Midbrain (tissue), 1 donor: ENCODE measurements at places on chromosomes 13 and 19.

- DNase-seq = no peak
These were observed 52.9 kb downstream of the OR10H4 start for GRCh38 chr19:16001481-16002312.

DNA sequence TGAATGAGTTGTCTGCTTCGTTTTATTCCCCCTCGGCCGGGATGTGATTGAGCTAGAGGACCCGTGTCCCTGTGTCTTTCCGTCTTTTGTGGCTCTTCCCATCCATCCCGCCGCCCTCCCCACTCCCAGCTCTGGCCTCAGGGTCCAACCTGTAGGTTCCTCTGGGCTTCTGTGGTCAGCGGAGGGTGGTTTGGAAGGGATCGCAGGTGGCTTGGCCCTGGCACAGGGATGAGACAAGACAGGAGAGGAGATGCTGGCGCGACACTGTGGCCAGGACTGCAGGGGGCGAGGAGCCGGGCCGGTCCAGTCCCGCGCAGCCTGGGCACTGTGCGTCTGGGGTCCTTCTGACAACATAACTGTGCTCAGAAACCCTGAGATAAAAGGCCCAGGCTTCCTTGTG, 2.0 kb downstream of the EVI5L start:
- no peak for DNase-seq

DNA sequence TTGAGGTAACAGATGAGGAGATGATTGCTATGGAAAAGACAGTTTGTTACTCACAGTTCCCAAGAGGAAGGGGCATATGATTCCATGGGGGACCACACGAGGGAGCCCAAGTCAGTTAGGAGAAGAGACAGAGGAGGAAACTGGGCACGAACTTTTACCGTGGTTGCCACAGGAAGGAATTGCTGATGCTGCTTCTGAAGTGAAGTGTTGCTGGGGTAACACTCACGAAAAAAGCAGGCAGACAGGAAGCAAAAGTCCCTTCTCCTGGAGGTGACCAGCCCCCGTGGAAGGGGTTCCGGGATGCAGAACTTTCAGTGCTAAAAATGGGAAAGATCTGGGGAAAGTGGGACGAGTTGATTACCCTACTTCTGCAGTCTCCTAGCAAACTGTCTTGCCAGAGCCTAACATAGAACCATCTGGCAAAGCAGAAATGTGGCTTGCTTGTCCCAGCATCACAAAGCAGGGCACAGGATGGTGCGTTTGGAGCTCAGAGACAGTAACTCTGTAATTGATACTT, 35.4 kb upstream of the MAP3K10 start:
- DNase-seq = no peak

GRCh38 chr19:1744822-1745563, 8.3 kb upstream of the ONECUT3 start:
- no peak for DNase-seq

GRCh38 chr13:106850973-106851650, 283.2 kb upstream of the ARGLU1 start:
- no peak for DNase-seq
